ENCODE measurements at places on chromosomes 3 and 15. TPM values are rescaled to one million over a fixed set of nuclear protein-coding genes. Genes with fewer than 3 reads are reported as not detected.

DNA sequence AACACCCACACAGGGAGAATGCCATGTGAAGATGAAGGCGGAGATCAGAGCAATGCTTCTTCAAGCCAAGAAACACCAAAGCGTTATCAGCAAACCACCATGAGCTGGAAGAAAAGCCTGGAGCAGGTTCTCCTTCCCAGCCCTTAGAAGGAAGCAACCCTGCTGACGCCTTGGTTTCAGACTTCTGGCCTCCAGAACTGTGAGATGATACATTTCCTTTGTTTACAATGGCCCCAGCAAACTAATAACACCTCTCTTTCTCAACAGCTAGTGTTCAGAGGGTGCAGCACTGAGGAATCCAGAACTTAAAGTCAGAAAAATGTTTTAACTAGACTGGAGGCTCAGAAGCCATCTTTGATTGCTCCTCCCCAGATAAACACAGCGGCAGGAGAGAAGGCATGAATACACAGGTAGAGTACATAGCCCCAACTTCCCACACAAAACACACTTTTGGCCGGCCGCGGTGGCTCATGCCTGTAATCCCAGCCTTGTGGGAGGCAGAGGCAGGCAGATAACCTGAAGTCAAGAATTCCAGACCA, 132.4 kb upstream of the LPP start:
- DNase-seq: no peak
- H3K36me3 ChIP-seq: no peaks in the 10 kb centered on the region
- H3K27ac ChIP-seq: no peak overlapping the region
- H3K27me3 ChIP-seq: no peaks in the 10 kb centered on the region

DNA sequence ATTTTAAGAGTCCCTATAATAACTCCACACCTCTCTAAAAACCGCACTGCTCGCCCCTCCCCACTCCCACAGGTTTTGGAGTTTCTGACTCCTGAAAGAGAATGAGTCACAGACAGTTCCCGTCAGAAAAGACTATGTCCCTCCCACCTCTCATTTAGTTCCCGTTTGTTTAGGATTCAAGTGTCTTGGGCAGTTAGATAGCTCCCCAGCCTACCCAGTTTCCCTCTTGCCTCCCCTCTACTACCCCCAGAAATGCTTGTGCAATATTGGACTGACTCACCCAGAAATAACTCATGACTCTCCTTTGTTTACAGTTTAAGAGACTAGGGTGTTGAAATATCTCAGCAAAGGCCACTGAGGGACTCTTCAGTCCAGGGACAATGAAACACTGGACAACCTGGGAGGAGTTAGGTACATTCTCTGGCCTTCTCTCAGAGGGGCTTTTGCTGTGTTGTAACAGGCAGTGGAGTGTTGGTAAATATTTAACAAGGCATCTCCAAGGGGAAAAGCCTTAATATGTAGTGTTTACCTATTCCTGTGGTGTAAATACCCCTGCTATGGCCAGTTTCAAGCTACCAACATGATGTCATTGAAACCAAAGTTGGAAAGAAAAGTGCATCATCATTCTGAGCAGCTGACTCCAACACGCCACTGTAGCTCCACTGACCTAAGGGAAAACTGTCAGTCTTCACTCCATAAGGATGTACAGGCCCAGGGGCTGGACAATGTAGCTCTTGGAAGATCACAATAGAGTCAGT, 96.1 kb upstream of the CHD2 start:
- DNase-seq: peak; percentile 45
- H3K27me3 ChIP-seq: no peaks in the 10 kb centered on the region
- H3K27ac ChIP-seq: peak overlapping the region; percentile 51

- no peaks in the 10 kb centered on the region for H3K36me3 ChIP-seq
- no peak overlapping the region for H3K4me3 ChIP-seq
- no peaks in the 10 kb centered on the region for H3K4me1 ChIP-seq
- H3K27ac ChIP-seq: no peak overlapping the region
- no peak for DNase-seq
Observed at GRCh38 chr3:14914779-14915117, 32.6 kb upstream of the NR2C2 start.

DNA sequence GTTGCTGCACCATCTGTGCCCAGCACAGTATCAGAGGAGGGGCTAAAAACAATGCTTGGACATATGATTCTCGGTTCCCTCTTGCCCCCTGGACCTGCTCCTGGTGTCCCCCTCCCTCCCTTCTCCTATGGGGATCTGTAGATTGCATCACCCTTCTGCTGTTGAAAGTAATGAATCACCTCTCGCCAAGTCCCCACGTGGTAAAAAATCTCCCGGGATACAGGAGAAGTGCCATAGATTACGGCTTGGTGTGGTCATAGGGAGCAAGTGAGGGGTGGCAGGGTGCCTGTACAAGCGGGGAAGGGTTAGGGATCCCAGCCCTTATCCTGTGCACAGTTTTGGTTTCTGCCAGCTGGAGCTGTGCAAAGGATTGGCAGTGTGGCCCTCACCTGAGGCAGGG, 37.7 kb downstream of the AMOTL2 start:
- H3K36me3 ChIP-seq: no peaks in the 10 kb centered on the region
- H3K4me3 ChIP-seq: no peak overlapping the region
- no peak for DNase-seq
- H3K27me3 ChIP-seq: no peaks in the 10 kb centered on the region

DNA sequence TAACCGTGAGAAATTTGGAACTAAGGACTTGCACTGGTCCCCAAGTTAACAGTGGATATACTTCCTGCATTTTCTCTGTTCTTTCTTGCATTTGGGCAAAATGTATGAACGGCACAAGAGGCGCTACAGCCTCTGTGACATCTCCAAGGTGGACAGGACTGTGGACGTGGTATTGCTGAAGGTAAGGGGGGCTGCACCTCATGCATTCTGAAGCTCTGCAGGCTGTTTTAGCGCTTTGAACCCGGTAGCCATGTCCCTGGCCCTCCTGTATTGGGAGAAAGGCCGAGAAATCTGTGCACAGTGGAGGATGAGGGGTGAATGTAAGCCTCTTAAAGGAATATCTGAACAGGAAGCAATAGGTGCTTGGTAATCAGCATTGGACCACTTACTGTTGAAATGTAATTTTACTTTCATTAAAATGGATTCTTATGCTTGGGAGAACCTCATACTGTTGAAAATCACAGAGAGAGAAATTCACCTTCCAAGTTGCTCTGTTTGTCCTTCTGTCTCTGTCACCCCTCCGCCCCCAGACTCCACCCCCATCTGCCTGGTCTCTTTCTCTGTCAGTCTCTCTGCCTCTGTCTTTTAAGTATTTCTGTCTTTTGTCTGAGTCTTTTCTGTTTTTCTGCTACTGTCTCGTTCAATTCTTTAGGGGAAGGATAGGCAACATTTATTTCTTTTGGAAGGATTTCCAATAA, 174.6 kb downstream of the KLHL25 start:
- peaks cover 19% of the 10 kb centered on the region for H3K4me1 ChIP-seq
- no peaks in the 10 kb centered on the region for H3K27me3 ChIP-seq
- no peaks in the 10 kb centered on the region for H3K36me3 ChIP-seq

Gene CYP1A2
- polyA plus RNA-seq: not detected

Gene PRR20G
- polyA plus RNA-seq: not detected
